ENCODE measurements at places on chromosomes 7 and 10.

- DNase-seq = no peak
These were observed 365.8 kb downstream of the BBS9 start for GRCh38 chr7:33495207-33495606.

DNA sequence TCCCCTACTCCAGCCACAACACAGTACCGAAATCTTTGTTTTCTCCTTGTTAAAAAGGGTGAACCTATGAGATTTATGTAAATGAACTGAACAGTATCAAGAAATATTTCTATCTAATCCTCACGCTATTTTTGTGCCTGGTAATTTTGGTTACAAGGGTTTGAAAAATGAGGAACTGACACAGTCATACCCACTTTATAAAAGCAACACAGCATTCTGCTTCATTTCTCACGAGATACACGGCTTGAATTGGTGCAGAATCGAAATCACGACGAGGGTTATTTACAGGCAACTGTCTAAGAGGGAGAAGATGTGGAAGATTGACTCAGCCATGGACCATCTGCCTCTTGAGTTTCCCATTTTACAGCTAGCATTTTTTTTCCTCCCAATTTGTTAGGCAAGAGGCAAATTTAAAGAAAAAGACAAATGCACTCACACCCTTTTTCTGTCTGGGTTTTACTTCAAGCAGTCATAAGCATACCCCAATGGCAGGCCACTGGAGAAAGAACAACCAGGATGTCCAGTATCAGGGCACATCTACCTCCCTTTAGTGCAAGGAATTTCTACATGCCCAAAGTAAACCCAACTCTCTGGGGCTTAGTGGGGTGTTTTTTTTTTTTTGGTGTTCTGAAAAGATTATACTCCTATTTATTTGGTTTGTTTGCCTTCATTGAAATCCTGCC, 108.1 kb downstream of the ITGB8 start:
- DNase-seq = no peak

DNA sequence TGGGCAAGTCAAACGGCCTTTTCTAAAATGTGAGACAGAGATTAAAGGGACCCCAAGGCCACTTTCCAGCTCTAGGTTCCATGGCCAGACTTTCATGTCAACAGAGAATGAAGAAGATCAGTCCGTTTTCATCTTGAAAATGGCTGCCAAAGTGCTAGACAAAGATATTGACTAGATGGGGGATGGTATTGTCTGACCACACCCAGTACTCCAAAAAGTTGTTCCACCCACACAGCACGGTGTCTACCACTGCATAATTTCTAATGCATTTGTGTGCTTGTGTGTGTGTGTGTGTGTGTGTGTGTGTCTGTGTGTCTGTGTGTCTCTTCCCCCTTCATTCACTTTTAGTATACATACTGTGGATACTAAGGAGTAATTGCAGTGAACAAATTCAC, 1.3 kb downstream of the COL1A2 start:
- DNase-seq = no peak

DNA sequence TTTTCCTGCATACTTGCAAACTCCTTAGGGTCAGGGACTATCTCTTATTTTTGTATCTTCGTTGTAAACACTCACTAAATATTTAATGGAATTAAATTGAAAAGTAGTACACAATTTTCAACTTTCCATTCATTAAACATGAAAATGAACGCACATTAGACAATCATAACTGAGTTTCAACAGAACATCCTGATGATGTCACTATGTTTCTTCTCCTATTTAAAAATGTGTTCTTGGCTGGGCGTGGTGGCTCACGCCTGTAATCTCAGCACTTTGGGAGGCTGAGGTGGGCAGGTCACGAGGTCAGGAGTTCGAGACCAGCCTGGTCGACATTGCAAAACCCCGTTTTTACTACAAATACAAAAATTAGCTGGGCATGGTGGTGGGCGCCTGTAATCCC, 14.1 kb upstream of the PURB start:
- no peak for DNase-seq

- no peak for DNase-seq
These were observed 204.0 kb downstream of the AHR start for GRCh38 chr7:17502213-17503060.

- no peak for DNase-seq
These were observed 39.0 kb upstream of the RTKN2 start for GRCh38 chr10:62307635-62308034.

- no peak for DNase-seq
These were observed 123.8 kb downstream of the ADARB2 start for GRCh38 chr10:1613511-1613910.

DNA sequence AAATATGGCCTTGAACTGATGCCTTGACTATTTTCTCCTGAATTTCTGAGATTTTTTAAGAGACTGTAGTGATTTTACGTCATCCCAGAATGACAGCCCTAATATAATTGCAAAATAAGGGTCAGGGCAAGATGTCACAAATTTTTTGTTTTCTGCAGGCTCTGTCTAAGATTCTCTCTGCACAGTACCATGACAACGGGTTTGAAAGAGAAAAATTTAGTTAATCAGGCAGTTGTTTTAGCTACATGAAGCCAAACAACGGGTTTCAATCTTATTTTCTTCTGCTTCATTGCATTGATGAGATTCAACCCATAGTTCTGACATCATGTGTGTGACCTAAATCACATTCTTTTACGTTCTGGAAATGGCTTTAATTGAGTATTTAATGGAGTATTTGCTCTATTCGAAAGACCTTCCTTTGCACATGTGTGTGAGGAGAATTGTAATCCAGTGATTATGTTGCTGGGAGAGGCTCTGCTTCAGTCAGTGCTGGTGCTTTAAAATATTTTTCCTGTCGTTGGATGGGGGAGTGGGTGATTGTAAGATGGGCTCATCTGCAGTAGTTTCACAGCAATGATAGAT, 118.0 kb upstream of the RHOBTB1 start:
- no peak for DNase-seq

GRCh38 chr10:77080361-77081027, 557.1 kb downstream of the KCNMA1 start:
- no peak for DNase-seq
